ENCODE measurements at places on chromosomes 12 and 14.

GRCh38 chr14:68958553-68958952 lies 20.5 kb downstream of the ACTN1 start:
- DNase-seq = no peak
- no peak overlapping the region for H3K4me3 ChIP-seq
- no peaks in the 10 kb centered on the region for H3K36me3 ChIP-seq

GRCh38 chr12:95117178-95117599 lies 43.8 kb upstream of the NR2C1 start:
- peak; percentile 84 for DNase-seq
- H3K4me3 ChIP-seq = no peak overlapping the region
- no peaks in the 10 kb centered on the region for H3K36me3 ChIP-seq

DNA sequence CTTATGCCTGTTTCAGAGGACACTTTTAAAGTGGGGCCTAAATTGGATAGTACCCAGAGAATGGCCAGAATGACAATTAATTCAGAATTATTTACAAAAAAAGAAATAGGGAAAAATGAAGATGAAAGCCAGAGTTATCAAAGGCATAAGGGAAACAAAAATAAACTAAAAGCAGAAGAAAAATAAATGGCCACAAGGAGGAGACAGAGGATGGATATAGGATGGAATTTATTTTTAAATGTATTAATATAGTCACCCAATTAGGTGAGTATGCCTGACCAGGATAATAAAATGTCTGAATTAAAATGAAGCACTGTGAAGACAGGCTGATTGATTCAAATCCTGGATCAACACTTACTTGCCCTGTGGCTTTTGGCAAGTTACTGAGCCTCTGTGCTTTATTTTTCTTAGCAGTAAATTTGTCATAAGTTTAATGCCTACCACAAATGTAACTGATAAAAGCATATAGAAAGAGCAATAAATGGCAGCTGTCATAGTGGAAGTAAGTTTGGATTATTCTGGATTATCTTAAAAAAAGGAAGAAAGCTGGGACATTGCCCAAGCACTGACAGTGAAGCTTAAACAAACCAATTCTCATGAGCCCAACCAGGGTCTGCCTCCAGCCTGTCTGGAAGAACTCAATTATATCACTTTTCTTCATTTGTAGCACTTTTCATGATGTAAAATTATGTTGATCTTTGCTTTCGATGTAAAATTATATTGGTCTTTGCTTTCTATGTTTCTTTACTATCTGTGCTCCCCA lies 3.5 kb downstream of the CLEC9A start:
- H3K4me3 ChIP-seq = no peak overlapping the region
- no peaks in the 10 kb centered on the region for H3K4me1 ChIP-seq
- H3K27me3 ChIP-seq = no peaks in the 10 kb centered on the region
- no peaks in the 10 kb centered on the region for H3K36me3 ChIP-seq

DNA sequence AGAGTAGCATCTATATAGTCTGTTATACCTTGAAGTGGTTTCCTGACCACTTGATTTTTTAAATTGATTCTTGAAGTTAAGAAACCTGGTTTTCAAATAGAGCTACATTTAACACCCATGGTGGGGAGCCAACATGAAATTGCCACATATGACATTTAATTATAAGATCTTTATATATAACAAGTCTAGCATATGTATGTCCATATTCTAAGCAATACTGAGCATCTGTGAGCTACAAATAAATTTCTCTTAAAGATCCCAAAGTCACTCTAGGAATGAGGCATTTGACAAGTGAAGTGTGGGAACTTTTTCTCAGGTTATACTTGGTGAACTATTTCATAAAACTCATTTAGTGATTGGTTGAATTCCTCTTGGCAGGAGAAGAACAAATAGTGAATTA lies 132.5 kb downstream of the RPL10L start:
- no peaks in the 10 kb centered on the region for H3K4me1 ChIP-seq
- no peak overlapping the region for H3K4me3 ChIP-seq
- H3K27ac ChIP-seq = no peak overlapping the region
- no peaks in the 10 kb centered on the region for H3K27me3 ChIP-seq

- H3K27me3 ChIP-seq = no peaks in the 10 kb centered on the region
- H3K4me1 ChIP-seq = peaks cover 12% of the 10 kb centered on the region
- no peak overlapping the region for H3K27ac ChIP-seq
- DNase-seq = no peak
- H3K36me3 ChIP-seq = peaks cover 3% of the 10 kb centered on the region
- no peak overlapping the region for H3K4me3 ChIP-seq
These were observed 26.2 kb downstream of the NID2 start for GRCh38 chr14:52042371-52043289.

DNA sequence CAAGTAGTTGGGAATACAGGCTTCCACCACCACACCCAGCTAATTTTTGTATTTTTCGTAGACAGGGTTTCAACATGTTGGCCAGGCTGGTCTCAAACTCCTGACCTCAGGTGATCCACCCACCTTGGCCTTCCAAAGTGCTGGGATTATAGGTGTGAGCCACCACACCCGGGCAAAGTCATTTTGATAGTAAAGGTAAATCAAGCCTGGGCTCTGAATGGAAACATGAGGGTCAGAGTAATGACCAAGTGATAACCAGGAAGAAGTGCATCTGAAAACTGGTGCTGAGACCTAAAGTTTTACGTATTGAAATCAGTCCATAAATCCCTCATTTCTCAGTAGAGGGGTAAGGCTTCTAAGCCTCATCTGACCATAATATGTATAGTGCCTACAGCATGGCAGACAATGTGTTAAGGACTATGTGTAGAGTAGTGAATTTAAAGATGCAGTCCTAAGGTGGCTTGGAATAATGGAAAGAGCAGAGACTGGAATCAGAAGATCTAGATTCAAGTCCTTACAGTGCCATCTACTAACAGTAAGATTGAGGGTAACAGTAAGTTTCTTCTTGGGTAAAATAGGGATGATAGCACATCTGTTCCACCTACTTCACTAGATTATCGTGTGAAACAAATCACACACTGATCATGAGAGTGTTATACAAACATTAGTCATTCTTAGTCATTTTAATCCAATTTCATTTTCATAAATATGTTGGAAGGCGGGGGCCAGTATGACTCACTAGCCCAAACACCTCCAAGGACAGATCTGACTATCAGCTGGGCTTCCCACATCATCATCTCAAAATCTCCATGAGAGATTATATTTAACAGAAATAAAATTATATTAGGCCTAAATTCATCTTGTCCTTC lies 11.2 kb downstream of the MAP4K5 start:
- no peaks in the 10 kb centered on the region for H3K36me3 ChIP-seq
- no peak overlapping the region for H3K4me3 ChIP-seq
- H3K27ac ChIP-seq = no peak overlapping the region
- no peaks in the 10 kb centered on the region for H3K27me3 ChIP-seq
- H3K4me1 ChIP-seq = peaks cover 3% of the 10 kb centered on the region
- DNase-seq = no peak

- H3K4me3 ChIP-seq = no peak overlapping the region
- no peaks in the 10 kb centered on the region for H3K36me3 ChIP-seq
- H3K4me1 ChIP-seq = peaks cover 12% of the 10 kb centered on the region
- H3K27me3 ChIP-seq = no peaks in the 10 kb centered on the region
These were observed 40.9 kb downstream of the CCDC85C start for GRCh38 chr14:99562856-99563748.

DNA sequence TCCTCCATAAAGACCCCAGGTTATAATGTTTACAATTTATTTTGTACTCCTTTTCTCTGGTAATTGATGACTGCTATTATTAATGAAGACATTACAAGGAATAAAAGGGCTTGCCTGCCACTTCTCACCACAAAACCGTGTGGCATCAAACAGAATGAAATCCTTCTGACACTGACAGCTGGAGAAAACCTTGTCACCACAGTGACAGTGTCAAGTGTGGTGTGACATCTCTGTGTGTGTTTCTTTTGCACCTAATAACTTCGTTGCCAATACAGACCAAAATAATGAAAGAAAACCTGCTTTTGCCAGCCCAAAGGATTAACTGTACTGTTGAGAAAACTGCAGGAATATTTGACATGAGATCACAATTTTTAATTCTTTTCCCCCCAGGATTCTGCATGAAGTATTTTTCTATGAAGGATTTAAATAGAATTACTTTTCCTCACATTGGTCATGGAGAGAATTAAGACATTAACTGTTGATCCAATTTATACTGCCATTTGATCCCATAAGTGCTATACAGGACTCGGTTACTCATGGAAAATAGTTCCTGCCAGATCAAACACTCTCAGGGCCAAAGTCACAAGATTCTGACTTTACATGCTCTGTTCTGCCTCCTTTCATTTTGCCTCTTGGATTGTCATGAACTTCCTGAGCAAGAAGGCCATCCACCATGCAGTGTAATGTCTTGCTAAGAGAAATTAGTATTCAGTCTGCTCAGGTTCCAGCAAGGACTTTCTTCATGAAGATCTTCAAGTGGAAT lies 60.4 kb upstream of the IFNG-AS1 start:
- no peak overlapping the region for H3K27ac ChIP-seq
- no peaks in the 10 kb centered on the region for H3K36me3 ChIP-seq
- DNase-seq = no peak
- H3K27me3 ChIP-seq = no peaks in the 10 kb centered on the region

DNA sequence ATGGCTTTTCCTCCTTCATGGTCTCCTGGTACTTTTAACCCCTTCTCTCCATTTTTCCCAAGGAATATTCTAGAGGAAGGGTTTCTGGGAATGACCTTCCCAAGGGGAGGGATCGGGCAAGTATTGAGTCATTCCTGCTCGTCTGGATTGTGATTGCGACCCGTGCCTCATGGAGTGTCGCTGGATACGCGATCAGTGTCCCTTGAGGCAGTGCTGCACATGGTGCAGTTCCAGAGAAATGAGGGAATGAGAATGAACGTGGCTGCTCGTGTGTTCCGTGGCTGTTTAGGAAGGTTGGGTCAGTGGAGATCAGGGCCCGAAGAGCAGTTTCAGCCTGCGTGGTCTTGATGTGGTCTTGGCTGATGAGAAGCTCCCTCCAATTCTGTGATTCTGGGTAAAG lies 234.4 kb downstream of the CACNA1C start:
- no peaks in the 10 kb centered on the region for H3K27me3 ChIP-seq
- DNase-seq = no peak
- H3K4me3 ChIP-seq = no peak overlapping the region
- H3K27ac ChIP-seq = no peak overlapping the region

GRCh38 chr12:11697131-11697530 lies 47.7 kb downstream of the ETV6 start:
- DNase-seq = no peak
- H3K36me3 ChIP-seq = no peaks in the 10 kb centered on the region
- no peak overlapping the region for H3K4me3 ChIP-seq
- H3K27ac ChIP-seq = no peak overlapping the region
- peaks cover 7% of the 10 kb centered on the region for H3K4me1 ChIP-seq

DNA sequence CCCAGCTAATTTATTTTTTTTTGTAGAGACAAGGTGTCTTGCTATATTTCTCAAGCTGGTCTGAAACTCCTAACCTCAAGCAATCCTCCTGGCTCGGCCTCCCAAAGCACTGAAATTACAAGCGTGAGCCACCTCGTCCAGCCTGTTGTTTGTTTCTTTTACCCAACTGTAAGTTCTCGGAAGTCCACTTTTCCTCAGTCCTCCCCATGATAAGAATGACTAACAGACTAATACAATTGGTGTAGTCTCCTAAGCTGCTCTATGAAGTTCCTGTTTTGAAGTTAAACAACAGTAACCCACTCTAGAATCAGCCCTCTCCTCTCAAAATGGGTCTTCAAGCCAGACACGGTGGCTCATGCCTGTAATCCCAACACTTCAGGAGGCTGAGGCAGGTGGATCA lies 36.5 kb downstream of the HIGD1C start:
- no peaks in the 10 kb centered on the region for H3K4me1 ChIP-seq
- H3K4me3 ChIP-seq = no peak overlapping the region
- no peak for DNase-seq

- H3K4me3 ChIP-seq = no peak overlapping the region
- no peaks in the 10 kb centered on the region for H3K27me3 ChIP-seq
- H3K36me3 ChIP-seq = no peaks in the 10 kb centered on the region
- no peak for DNase-seq
- no peak overlapping the region for H3K27ac ChIP-seq
- peaks cover 14% of the 10 kb centered on the region for H3K4me1 ChIP-seq
These were observed 129.3 kb upstream of the HIF1A start for GRCh38 chr14:61565836-61566536.

DNA sequence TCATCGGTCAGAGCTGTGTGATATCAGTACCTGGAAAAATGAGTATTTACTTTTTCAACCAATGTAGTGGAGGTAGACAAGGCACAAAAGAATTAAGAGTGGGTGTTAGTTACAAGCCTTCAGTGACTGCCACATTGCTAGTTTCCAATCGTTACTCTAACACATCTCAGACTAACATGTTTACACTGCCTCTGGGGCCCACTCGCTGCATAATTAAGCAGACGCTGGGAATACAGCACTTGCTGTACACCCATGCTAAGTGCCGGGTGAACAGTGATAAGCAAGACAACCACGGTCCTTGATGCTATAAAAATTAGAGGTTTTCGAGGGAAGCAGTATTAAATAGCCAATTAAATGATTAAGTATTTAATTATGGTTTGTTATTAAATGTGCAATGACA lies 1147.6 kb downstream of the AACS start:
- H3K27ac ChIP-seq = no peak overlapping the region
- no peaks in the 10 kb centered on the region for H3K36me3 ChIP-seq
- H3K27me3 ChIP-seq = no peaks in the 10 kb centered on the region
- no peak for DNase-seq
- H3K4me3 ChIP-seq = no peak overlapping the region

GRCh38 chr12:64800640-64801039 lies 23.8 kb upstream of the TBC1D30 start:
- DNase-seq = no peak
- H3K4me1 ChIP-seq = no peaks in the 10 kb centered on the region
- no peaks in the 10 kb centered on the region for H3K27me3 ChIP-seq

DNA sequence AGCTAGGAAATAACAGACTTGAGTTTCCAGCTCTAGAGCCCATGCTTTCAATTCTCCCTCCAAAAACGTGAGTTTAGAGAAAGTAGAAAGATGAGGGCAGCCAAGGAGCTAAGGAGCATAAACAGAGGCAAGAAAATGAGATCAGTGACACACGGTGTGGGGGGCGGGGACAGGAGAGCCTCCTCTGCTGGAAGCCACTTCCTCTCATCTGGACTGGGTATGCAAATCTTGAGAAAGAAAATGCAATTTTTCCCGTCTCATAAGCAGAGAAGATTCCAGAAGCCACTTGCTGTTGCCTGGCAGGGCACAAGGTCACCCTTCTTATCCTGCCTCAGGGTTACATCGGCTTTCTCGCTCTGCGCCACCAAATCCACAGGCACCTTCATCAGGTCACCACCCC lies 6.0 kb downstream of the OR10P1 start:
- no peaks in the 10 kb centered on the region for H3K36me3 ChIP-seq
- peaks cover 3% of the 10 kb centered on the region for H3K4me1 ChIP-seq
- H3K27ac ChIP-seq = no peak overlapping the region
- no peaks in the 10 kb centered on the region for H3K27me3 ChIP-seq
- DNase-seq = no peak

DNA sequence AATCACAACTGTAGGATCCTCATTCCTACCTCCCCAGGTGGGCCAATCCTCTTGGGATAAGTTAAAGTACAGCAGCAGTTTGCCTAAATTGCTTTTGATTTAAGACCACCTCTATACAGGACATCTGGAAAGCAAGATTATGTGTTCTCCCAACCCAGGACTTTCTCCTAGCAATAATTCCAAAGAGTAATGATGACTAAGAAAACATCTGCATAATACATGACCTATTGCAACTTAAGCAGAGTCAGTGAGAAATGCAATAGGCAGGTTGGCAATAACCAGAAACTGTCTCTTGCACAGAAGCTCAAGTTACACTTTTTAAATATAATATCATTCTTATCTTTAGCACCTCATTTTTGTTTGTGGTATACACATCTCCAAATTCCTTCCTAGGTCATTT lies 275.4 kb downstream of the TRHDE start:
- H3K27me3 ChIP-seq = no peaks in the 10 kb centered on the region
- H3K27ac ChIP-seq = no peak overlapping the region
- no peaks in the 10 kb centered on the region for H3K36me3 ChIP-seq
- no peak overlapping the region for H3K4me3 ChIP-seq

All from ovary (tissue), 10 donors.